Fibroblast of skin of left biceps (primary cell): ENCODE measurements at places on chromosomes 3 and 15.

DNA sequence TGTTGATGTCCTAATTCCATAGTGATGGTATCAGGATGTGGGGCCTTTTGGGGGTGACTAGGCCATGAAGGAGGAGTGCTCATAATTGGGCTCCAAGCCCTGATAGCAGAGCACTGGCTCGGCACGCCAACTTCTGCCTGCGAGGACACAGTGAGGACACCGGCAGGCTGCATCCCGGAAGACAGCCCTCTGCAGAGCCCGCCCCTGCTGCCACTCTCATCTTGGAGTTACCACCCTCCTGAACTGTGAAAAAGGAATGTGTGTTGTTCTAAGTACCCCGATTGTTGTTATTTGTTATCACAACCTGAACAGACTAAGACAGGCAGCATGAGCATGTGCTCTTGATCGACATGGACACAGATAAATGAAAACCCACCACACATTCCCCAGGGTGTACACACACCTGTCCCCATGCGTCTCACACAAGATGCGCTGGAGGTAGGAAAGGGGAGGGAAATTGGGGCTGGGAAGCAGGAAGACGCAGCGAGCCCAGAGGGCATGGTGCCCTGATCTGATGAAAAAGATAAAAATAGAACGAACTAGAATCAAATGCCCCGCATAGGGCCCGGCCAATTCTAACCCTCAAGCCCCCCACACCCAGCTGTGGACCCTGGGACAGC is 40.1 kb downstream of the RPN1 start:
- no peak for DNase-seq

DNA sequence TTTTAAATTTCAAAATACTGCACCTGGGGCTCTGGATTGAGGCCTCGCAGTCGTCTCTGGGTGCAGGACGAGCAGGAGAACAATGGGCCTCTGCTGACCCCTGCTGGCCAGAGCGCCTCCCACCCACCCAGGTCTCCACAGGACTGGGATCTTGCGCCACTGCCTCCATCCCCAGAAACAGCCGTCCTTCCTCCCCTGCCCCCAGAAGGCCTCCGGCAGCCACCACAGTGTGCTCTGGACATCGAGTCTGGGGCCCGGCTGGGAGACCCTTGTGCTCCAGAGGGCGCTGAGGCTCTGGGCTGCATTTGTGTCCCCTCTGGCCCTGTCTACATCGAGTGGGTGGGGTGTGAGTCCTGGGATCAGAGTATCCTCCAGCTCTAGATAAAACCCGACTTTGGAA is 6.7 kb upstream of the ACSBG1 start:
- DNase-seq: no peak

GRCh38 chr3:195999896-196000295 is 82.0 kb downstream of the TFRC start:
- no peak for DNase-seq

GRCh38 chr15:60079210-60079609 is 75.1 kb downstream of the FOXB1 start:
- DNase-seq: no peak

GRCh38 chr3:111571282-111571681 is 23.9 kb downstream of the ZBED2 start:
- DNase-seq: no peak

- DNase-seq: no peak
These were observed 49.0 kb upstream of the DUT start for GRCh38 chr15:48282216-48282615.

GRCh38 chr3:79172241-79172640 is 595.6 kb downstream of the ROBO1 start:
- no peak for DNase-seq

DNA sequence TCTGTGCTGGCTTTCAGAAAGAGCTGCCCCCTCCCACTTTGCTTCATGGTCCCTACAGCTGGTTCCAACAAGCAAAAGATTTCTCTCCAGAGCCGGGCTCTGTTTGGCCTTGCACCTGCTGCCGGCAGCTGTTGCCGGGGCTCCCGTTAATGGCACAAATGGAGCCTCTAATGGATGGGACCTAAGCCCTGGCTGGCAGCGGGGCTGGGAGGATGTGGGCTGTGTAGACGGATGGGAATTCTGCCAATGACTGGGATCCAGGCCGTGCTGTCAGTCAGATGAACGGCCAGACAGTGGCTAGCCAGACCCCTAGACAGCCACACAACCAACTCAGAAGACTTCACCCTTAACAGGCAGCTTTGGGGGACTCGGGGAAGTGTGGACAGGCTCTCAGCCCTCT is 88.0 kb downstream of the RPLP1 start:
- DNase-seq: no peak

- DNase-seq: peak; percentile 55
These were observed 136.5 kb upstream of the RASGRP1 start for GRCh38 chr15:38701149-38701548.

DNA sequence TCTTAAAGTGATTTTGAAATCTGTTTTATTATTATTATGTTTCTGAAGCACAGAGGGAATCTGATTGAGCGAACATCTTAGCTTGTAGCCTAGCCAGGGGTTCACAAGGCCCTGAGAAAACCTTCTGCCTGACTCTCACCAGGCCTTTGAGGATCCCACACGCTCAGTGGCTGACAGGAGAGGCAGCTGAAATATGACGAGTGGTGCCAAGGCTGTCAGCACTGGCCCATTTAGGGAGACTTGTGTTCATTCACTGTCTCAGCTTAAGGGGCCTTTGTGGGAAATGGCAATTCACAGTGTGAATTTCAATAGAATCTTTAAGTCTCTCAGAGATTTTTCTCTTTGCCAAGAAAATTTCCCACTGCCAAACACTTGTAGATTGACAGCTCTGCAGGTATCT is 770.9 kb downstream of the TUSC7 start:
- DNase-seq: no peak

DNA sequence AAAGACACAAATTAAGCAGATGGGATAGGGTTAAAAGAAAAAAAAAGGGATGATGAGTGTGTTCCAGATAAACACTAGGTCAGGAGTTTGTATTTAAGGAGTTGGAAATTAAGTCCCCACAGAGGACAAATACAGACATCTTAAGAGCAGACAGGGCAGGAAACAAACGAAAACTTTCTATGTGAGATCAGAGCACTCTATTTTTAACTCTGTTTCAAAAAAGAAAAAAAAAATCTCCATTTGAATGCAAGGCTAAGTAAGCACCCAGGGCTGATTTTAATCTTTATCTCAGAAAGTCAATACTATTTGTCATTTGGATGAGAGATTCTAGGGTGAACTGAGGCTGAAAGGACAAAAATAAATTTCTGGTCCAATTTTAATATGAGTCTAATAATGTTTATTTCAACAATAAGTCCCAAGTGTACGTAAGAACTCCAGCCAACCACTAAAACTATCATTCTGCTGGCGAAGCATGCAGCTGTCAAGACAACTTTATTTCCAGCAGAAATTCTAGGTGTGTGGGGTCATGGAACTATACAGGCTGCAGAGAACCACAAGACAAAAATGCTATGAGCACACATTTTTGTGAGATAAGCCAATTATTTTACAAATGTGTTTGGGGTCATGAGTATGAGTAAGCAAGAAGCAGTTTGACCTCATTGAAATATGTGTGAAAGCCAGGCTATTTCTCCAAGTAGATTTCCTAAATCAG is 186.1 kb downstream of the FMN1 start:
- DNase-seq: peak; percentile 71

GRCh38 chr15:53910852-53911251 is 67.4 kb upstream of the UNC13C start:
- no peak for DNase-seq

GRCh38 chr15:81502439-81502838 is 128.4 kb upstream of the TMC3 start:
- no peak for DNase-seq

DNA sequence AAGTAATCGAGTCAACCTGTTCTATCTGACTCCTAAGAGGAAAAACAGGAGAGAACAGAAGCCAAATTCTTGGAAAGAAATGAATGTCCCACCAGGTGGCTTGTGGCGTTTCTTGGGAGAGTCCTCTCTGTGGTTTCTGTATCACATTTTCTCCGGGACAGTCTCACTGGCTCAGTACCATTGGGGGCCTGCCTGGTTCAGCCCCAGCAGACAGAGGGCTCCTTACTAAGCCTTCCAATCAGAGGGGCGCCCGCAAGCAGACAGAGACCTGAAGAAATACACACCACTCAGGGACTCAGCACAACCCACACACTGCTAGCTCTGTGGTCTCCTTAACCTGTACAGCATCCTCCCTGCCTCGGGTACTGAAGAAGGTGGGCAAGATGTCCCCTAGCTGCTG is 302.1 kb downstream of the TLE3 start:
- no peak for DNase-seq

GRCh38 chr15:52021128-52021671 is 2.2 kb downstream of the MAPK6 start:
- peak; percentile 83 for DNase-seq

GRCh38 chr15:43226436-43227305 is 5.9 kb upstream of the EPB42 start:
- no peak for DNase-seq
